ENCODE measurements at places on chromosomes 11 and 22.

- no peak for DNase-seq
Measured at GRCh38 chr11:69294571-69295078, 670 bp downstream of the MYEOV start.

- no peak for DNase-seq
Measured at GRCh38 chr22:47036936-47037485, 274.6 kb downstream of the TBC1D22A start.

DNA sequence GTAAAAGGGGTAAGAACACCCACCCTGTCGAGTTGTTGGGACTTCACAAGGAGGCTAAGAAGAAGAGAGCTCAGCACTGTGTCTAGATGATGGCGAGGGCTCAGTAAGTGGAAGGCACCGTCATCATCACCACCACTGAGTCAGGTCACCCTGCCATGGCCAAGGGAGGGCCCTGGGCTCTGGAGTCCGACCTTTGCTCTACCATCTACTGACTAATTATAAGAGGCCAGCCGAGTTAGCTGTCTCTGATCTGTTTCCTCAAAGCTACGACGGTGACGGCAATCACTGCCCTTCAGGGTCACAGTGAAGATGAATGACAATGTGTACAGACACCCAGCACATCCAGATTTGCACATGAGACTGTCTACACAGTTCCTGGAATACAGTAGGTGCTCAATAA lies 29.3 kb downstream of the KIAA0930 start:
- no peak for DNase-seq

- DNase-seq = no peak
Measured at GRCh38 chr11:107547961-107548360, 17.6 kb downstream of the ALKBH8 start.

DNA sequence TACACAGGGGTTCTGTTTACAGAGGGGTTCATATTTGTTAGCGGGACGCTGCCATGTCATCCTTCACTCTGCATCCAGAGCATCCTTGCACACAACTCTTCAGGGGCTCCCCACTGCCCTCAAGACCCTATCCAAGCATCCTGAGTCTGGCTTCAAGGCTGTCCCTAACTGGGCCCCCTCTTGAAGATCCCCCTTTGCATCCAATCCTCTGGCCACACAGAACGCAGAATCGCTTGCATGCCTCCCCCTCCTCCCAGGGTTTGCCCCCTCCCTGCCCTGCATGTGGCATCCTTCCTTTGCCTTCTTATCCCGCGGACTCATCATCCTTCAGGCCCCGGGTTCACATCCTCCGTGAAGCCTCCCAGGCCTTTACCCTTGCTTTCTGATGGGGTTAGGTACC lies 18.6 kb downstream of the C1QTNF6 start:
- no peak for DNase-seq

DNA sequence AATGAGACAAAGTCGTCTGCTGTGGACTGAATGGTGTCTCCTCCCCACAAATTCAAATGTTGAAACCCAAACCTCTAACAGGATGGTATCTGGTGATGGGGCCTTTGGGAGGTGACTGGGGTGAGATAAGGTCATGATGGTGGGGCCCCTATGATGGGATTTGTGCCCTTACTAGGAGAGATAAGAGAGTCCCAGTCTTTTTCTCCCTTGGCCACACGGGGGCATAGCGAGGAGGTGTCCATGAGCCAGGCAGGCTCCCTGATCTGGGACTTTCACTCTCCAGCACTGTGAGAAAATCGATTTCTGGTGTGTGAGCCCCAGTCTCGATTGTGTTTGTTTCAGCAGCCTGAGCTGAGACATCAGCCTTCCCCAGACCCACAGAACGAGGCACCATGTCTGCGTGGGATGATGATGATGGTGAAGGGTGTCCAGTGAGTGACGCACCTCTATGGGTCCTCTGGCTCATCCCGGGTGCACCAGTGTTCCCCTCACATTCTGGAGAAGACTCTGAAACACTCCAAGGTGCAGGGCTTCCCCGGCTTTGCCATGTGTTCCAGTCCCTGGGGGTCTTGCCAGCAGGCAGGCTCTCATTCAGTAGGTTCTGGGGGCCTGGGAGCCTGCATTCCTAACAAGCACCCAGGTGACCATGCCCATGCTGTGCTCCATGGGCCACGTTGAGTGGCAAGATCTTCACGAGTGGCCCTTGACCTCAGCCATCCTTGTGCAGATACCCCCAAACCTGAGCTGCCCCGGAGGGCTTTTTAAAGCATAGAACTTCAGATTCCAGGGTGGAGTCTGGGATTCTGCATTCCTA lies 363.0 kb downstream of the CTTN start:
- DNase-seq = no peak

- no peak for DNase-seq
Measured at GRCh38 chr11:116275635-116276034, 497.2 kb downstream of the BUD13 start.
